ENCODE measurements at places on chromosomes 7 and 10. TPM values are rescaled to one million over a fixed set of nuclear protein-coding genes. Genes with fewer than 3 reads are reported as not detected.

The ANKRD1 gene
- 0.88 TPM for polyA plus RNA-seq

The EPHB6 gene
- 21.0 TPM for polyA plus RNA-seq

DNA sequence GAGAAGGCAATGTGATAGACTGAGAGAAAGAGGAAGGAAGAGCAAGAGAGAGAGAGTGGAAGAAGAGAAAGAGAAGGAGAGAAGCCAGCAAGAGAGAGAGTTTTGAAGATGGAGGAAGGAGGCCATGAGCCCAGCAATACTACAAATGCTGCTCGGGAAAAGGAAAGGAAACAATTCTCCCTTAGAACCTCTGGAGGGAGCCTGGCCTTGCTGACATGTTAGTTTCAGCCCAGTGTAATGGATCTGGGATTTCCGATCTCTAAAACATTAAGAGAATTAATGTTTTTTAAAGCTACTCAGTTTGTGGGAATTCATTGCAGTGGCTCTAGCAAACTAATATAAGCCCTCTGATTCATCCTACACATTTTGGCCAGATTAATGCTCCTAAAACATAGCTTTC lies 206.8 kb upstream of the MTPN start:
- no peak for DNase-seq

DNA sequence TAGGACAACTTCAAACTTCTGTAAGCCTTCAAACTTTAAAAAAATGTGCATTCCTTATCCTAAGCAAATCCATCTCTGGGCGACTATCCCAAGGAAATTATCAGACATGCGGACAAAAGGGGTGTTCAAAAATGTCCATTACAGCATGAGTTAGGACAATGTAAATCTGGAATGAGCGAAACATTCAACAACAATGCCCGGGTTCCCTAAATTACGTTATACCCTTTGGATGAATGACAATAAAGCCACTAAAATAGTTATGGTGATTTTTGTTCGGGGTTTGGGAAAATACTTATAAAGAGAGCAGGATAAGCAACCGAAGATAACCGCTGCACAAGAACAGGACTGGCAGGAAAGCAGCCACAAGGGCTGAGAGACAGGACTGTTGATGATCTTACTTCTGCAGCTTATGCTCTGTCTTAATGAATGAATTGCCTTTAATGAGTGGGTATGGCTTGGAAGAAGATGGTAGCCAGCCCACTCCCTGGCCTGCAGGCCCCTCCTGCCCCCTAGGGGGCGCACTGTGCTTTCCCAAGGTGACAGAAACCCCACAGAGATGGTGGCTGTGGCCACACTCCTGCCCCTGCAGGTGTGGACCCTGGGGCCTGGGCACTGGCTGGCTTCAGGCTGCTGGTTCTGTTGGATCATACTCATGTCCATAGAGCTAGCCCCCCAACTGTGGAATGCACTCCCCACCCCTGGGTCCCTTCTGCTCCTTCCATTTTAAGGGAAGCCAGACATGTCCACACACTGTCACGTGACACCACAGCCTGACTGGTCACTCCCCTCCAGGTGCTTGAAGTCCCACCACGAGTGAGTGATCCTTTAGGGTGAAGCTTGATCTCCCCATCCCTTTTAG lies 45.0 kb downstream of the ZCCHC24 start:
- DNase-seq, result no peak

- DNase-seq, result no peak
Measured at GRCh38 chr10:130757271-130757670, 554.2 kb downstream of the TCERG1L start.

DNA sequence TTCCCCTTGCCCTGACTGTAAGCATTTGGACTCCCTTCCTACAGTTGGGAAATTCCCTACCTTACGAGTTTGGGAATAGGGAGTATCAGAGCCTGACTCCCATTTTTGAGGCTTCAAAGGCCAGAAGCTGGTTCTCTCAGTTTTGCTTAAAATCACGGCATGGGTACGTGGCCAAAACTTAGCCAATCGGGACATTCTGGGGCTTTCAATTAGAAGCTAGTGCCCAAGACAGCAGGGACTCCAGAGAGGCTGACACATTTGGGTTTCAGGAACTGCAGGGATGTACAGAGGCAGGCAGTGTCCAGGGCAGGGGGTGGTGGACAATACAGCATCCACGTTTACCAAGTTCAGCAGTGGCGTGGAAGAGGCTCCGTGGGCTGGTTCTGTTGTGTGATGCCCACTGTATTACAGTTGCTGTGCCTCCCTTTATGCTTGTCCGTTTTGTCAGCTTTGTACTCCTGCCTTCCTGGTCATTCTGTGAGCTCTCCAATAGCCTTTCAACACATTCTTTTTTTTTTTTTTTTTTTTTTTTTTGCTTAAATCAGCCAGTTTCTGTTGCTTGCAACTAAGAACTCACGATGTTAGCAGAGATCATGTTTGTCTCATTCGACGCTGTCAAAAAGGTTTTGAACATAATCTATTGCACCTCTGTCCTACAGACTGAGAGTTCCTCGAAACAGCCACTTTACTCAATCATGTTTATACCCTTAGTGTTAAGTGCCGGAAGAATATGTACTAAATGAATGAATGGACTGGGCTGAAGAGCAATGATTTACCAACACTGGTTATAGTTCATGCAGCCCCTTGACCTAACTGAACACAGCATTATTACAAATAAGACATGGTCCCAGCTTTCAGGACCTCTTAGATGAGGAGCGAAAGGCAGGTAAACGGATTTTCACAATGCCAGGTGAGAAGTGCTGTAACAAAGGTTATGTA lies 1.1 kb downstream of the GGCT start:
- DNase-seq, result no peak

The UPK3B gene
- polyA plus RNA-seq, result 2.8 TPM

The DYDC1 gene
- not detected for polyA plus RNA-seq

The TRUB1 gene
- polyA plus RNA-seq, result 40.3 TPM

GRCh38 chr7:103532955-103533354 lies 86.9 kb upstream of the SLC26A5 start:
- DNase-seq, result no peak

DNA sequence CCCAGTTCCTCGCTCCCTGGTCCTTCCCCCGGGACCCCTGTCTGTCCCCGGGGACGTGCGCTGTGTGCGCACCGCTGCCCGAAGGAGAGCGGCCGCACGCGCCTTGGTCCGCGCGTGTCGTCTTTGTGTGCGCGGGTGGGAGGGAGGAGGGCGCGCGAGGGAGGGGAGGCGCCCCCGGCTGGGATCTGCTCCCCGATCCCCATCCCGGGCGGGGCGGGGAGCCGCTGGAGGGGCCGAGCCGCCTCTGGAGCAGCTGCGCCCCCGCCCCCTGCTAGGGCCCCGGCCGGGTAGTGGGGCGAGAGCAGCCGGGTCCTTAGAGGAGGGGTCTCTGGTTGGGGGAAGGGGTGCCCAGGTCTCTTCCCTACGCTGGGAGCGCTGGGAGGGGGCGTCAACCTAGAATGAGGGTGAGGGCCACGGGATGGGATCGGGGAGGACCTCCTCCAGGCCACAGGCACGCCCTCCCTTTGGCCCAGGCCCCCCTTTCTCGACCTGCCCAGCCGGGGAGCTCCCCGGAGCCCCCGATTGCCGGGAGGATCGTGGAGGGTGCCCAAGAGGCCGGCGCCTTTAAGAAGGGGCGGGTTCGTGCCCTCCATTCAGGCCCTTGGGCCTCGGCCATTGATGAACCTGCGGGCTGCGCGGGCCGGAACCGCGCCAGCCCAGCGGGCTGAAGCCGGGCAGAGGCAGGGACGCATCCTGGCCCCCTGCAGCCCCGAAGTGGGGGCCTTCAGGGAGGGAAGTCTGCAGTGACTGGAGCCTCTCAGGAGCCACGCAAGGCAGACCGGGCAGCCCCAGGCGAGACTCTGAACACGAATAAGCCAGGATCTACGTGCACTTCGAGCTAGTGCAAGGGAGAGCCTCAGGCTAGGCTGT lies 678 bp downstream of the SH2B2 start:
- DNase-seq, result no peak

The ZNF488 gene
- polyA plus RNA-seq, result 5.2 TPM

DNA sequence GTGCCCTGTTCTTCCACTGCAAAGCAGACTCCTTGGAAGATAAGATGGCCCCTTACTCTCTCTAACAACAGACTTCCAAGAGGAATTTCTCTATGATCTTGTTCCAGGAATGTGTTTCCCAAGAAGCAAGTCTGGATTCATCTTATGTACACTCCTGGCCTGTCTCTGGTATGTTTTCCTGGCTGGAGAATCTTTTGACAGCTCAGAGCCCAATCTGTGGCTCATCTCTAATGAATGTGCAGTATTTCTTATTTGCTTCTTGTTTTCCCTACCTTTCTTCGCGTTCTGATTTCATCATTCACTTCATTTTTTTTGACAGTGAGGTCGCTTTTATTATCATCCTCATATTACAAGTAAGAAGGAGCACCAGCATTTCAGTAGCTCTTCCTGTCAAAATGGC lies 53.0 kb upstream of the PITRM1 start:
- DNase-seq, result no peak

The HOXA2 gene
- 6.5 TPM for polyA plus RNA-seq

DNA sequence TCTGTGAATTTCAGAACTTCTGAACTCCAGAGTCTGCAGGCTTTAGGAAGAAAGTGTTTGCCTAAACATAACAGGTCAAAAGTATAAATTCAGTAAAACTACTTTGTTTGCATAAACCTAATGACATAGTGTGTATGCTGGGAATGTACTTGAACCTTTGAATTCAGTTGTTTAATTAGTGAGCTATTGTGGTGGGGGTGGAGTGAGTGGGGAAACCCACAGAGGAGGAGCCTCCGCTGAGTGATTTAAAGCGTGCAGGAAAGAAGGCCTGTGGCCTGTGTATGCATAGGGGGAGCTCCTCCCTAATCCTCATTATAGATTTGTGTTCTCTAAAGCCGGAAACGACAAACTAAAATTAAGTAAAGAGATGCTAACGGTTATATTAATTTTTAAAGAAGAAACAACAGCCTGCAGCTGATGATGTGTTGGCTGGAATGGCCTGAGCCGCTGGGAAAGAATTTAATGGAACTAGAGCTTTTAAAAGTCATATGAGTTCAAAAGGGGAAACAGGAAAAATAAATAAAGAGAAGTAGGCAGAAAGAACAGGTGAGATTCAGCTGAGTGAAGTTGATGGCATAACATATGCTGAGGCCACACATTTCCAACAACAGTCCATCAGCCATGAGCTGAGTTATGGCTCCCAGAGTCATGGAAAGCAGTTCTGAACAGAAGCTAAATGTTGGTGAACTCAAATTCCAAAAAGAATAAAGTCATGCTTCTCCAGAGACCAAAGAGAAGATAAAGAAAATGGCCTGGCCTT lies 595.0 kb downstream of the GRM8 start:
- no peak for DNase-seq

GRCh38 chr7:985915-986741 lies 3.1 kb downstream of the CYP2W1 start:
- no peak for DNase-seq

The PLPP4 gene
- polyA plus RNA-seq, result 4.7 TPM

DNA sequence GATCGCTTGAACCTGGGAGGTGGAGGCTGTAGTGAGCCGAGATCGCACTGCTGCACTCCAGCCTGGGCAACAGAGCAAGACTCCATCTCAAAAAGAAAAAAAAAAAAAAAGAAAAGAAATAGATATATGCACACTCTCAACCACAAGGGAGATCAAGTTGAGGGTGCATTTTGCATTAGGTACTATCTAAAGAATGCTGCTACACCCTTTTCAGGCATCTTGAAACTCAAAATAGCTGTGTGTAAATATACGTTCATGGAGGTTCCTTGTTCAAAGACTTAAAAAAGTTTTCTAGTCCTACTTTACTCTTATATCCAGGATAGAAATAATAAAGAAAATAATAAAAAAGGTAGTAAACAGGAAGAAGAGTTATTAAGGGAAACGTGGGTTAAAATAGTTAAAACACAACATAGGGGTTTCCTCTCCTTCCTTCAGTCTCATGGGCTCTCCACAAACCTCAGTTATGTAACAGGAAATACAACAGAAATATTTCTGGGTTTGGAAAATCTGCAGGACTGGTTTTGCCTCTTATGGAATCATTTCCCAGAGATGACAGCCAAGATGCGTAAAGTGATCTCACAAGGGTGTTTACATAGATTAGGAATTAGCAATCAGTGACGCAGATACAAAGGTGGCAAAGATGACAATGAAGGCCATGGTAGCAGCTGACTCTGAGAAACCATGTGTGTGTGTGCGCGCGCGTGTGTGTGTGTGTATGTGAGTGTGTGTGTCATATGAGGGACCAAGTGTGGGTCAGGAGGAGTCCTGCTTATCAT lies 15.1 kb downstream of the STEAP4 start:
- DNase-seq, result no peak

The CFAP69 gene
- 13.3 TPM for polyA plus RNA-seq

DNA sequence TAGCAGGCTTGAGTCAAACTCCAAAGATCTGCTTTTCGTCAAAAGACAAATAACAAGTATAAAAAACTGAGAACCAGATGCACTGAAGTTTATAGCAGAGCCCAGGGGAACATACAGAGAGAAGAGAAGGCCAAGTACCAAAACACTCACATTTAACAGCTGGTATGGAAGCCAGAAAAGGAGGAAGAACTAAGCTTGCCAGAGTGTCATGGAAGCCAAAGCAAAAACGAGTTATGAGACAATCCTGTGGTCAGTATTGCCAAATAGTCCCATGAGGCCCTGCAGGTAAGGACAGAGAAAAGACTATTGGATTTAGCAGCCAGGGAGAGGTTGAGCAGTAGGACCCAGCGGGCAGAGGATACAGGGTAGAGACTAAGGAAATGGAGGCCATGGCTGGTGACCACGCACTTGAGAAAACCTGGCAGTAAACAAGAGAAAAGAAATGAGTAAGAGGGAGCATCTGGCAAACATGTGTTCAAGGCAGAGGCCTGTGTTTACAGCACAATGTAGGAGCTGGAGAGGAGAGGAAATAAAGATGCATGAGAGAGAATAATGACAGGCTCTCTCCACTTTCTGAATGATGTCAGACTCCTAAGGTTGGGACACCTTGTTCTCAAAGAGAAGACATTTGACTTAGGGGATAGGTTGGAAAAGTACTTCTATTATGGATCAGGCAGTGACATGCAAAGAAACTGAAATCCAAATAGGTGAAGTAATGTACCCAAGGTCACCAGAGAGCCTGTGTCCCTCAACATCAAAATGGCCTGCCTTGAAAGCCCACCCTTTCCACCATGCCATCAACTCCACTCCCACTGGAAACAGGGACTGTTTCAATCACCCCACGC lies 9.1 kb downstream of the CREB3L2 start:
- DNase-seq, result no peak

The C10orf143 gene
- polyA plus RNA-seq, result 7.7 TPM

The CDH23 gene
- polyA plus RNA-seq, result 2.0 TPM

The ZNF804B gene
- polyA plus RNA-seq, result 0.23 TPM

GRCh38 chr7:124536156-124536762 lies 229.3 kb downstream of the GPR37 start:
- no peak for DNase-seq

The SYNPO2L gene
- polyA plus RNA-seq, result 1.2 TPM

The TAS2R5 gene
- polyA plus RNA-seq, result 1.1 TPM

DNA sequence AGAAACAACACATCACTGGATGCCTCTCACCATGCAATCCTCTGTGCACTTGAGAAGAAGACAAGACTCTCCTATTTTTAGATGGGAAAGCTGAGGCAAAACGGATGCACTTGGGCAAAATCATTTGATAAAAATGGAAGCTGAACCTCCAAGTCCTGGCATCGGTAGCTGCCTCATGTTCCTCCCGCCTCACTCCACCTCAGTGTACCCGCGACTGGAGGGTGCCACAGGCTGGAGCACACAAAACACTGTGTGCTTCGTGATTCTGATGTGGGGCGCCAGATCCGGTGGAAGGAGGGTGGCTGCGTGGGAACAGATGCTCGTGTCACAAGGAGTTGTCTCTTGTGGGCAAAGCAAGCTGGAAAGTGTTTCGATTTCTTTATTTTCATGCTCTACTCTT lies 41.3 kb downstream of the TAS2R41 start:
- DNase-seq, result no peak

- no peak for DNase-seq
Measured at GRCh38 chr10:54444170-54444569, 356.9 kb downstream of the PCDH15 start.

GRCh38 chr7:35571611-35572240 lies 123.2 kb downstream of the HERPUD2 start:
- no peak for DNase-seq

- no peak for DNase-seq
Measured at GRCh38 chr10:100730725-100731406, 14.5 kb upstream of the PAX2 start.
